Activated naive CD4-positive, alpha-beta T cell treated with anti-CD3 and anti-CD28 coated beads, Interleukin-2, amount 50 U/mL, for 72 hours (primary cell): ENCODE measurements at places on chromosomes 5 and 9. TPM values are rescaled to one million over a fixed set of nuclear protein-coding genes. Genes with fewer than 3 reads are reported as not detected.

Gene SLC34A3
- not detected for total RNA-seq

Gene SUSD3
- 70.7 TPM for total RNA-seq

Gene ADCY2
- total RNA-seq: not detected

Gene CTSV
- total RNA-seq: 2.6 TPM

Gene LSM11
- total RNA-seq: 7.8 TPM

Gene DNLZ
- total RNA-seq: 10.6 TPM

Gene TMC1
- total RNA-seq: not detected

Gene FLT4
- 2.6 TPM for total RNA-seq

Gene PCDHGB4
- not detected for total RNA-seq

Gene CCIN
- not detected for total RNA-seq

Gene GABRA1
- not detected for total RNA-seq
